CD4-positive, alpha-beta T cell treated with Interleukin-10 for 1 hour (primary cell): ENCODE measurements at places on chromosomes 11 and 22.

DNA sequence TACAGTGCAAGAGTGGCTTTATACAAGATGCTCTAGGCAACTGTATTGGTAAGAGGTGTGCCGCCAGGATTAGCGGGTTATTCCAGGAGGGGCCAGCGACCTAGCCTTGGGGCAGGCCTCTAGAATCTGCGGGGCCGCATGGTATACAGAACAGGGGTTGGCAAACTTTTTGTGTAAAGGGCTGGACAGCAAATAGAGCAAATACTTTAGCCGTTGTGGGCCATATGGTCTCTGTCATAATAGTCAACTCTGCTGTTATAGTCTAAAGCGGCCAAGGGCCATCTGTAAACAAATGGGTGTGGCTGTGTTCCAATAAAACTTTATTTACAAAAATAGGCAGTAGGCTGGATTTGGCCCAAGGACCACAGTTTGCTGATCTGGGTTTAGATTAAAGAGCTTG is 32.6 kb downstream of the FBLN1 start:
- no peak for DNase-seq

DNA sequence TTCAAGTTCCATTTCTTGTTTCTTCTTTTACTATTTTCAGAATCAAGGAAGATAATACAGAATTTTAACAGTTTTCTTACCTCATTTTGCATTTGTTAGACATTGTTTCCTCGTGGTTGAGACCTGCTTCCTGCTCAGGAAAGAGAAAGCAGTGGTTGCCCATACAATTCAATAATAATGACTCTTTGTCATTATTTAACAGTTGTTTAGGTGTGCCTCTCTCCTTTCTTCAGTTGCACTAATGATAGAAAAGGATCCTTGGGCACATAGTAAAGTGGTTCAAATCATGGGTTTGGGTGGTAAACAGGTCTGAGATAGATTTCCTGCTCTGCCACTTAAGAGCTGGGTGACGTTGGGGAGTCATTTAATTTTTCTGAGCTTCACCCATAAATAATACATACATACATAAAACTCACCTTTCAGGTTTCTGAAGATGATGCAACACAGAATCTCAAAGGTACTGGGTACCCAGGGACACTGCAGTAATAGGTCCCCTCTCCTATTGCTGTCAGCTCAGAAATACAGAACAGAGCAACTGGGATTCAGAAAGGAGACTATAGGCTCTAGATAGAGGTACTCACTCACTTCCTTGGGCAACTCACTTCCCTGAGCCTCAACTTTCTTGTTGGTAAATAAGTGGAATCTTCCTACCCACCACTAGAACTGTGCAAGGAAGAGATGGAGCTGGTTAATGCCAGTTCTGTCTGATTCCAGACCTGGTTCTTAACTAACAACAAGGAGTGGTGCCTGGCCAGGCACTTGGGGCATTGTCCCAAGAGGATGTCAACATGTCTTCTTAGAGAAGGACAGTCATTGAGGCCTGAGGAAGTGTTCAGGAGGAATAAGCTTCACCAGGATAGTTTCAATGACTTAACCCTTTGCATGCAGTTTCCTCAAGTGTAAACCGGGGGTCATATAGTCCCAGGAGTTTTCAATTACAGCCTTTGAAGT is 34.9 kb downstream of the CD44 start:
- peak; percentile 54 for DNase-seq

- DNase-seq: no peak
These were observed 10.0 kb upstream of the TTLL8 start for GRCh38 chr22:50068096-50068495.

- DNase-seq: peak; percentile 1
These were observed 18.2 kb upstream of the OR10W1 start for GRCh38 chr11:58286249-58286648.

- DNase-seq: no peak
These were observed 765 bp downstream of the BCO2 start for GRCh38 chr11:112176077-112176476.

DNA sequence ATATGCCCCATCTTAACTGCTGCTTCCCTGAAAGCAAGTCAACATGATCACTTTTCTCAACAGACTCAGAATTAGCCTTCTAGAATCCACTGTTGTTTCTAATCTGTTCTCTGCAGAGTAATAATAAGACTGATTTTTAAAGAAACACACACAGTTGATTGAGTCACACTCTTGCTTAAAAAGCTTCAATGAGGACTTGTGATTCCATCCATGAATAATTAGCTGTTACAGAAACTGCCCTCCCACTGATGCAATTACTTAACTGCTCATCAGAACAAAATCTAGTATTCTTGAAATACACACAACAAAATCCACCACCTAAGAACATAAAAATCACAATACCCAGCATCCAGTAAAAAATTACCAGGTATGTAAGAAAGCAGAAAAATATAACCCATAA is 100.5 kb upstream of the TIMP3 start:
- no peak for DNase-seq

GRCh38 chr11:76810151-76810853 is 27.1 kb downstream of the TSKU start:
- peak; percentile 36 for DNase-seq

- DNase-seq: no peak
These were observed 2.3 kb downstream of the MRGPRE start for GRCh38 chr11:3229673-3230630.
